ENCODE measurements at places on chromosomes 2 and 18. TPM values are rescaled to one million over a fixed set of nuclear protein-coding genes. Genes with fewer than 3 reads are reported as not detected.

DNA sequence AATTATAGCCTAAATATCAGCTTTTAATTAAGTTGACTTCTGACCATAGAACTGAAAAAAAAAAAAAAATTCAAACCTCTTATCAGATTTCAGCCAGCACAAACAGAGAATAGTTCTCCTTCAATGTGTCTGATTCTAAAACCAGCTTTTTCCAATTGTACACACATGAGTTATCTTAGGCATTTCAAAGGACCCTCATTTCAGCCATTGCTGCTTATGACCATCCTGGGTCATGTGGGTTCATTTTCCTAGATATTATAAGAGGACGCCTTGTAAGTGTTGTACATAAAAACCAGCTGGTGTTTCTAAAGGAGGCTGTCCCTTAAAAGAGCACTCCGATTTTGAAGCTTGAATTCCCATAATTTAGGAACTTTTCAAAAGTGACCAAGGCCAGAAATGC, 62.3 kb upstream of the DYNC1I2 start:
- no peak for DNase-seq

GRCh38 chr2:236284208-236284607, 20.0 kb upstream of the ASB18 start:
- DNase-seq = no peak

DNA sequence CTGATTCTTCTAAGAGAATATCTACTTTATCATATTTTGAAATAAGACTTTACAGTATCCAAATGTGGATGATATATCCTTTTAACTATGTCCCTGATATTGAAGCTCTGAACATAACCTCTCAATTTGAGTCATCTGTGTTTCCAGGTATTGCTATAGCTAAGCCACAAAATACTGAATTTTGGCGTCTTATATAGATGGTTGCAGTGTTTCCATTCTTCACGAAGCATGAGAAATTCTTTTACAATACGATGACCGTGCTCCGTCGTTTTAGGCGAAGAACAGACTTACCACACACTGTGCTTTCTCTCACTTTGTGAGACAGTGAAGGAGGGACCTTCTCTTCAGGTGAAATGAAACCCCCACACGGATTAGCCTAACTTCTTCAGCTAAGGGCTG, 45.3 kb downstream of the LRRFIP1 start:
- no peak for DNase-seq

DNA sequence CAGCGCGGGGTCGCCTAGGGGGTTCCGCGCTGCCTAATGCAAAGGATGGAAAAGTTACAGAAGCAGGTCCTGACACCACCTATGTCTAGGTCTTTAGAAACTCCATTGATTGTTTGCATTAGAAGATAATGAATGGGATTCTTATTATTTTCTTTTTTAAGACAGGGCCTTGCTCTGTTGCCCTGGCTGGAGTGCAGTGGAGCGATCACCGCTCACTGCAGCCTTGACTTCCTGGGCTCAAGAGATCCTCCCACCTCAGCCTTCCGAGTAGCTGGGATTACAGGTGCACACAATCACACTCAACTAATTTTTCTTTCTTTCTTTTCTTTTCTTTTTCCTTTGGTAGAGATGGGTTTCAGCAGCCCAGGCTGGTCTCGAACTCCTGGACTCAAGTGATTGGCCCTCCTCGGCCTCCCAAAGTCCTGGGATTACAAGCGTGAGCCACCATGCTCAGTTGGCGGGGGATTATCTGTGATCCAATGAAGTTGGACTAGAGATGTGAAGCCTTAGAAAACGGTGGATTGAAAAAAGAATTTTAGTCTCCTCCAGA, 761 bp upstream of the IDH1 start:
- DNase-seq = no peak

- DNase-seq = no peak
Measured at GRCh38 chr2:137233091-137233490, 467.7 kb downstream of the THSD7B start.

GRCh38 chr2:235049069-235049468, 97.3 kb downstream of the SH3BP4 start:
- DNase-seq = no peak

DNA sequence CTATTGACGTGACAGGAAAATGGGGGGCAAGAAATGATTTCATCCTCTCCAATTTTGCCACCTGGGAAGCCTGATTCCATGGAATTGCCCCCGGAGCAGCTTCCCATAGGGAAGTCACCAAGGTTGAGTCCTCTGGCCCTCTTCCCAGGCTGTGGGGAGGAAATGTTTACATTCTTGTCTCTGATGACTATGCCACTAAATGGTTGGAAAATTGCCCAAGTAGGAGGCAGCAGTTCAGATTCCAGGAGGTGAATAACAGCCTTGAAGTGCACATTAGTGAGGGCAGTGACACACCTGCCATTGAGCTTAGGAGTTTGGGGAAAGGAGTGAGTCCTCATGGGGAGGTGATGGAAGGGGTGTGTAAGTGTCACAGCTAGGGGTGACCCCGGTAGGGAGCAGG, 449.2 kb upstream of the DCC start:
- no peak for DNase-seq

- DNase-seq = no peak
Measured at GRCh38 chr18:57110290-57110689, 36.6 kb upstream of the BOD1L2 start.

GRCh38 chr2:67650291-67651133, 253.4 kb downstream of the ETAA1 start:
- DNase-seq = peak; percentile 75

GRCh38 chr2:6780765-6781274, 84.9 kb downstream of the CMPK2 start:
- DNase-seq = no peak

DNA sequence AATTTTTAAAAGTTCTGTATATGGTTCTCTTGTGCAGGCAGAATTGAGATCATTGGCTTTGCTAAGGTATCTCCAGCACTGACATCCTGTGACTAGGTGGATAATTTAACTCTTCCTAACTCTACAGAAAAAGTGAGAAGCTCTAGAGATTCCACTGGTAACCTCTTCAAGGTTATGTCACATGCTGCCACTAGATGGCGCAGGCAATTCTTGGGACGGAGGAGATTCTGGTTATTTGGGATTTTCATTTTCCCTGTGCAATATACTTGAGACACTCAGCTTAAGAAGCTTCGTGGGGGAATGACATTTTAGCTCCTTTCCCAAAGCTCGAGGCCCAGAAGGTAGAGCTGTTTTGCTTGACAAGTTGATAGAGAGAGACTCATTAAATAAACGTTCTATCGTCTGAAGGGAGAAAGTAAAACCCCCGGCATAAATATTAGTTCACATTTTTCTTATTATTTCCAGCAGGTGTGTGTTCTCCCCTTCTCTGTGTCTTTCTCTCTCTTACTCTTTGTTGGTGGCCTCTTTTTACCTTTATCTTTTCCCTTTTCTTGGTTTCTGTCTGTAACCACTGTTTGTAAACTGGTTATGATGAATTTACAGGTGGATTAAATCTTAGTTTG, 26.6 kb upstream of the LANCL1 start:
- peak; percentile 77 for DNase-seq

- no peak for DNase-seq
Measured at GRCh38 chr18:23861326-23861725, 153.2 kb upstream of the TTC39C start.

DNA sequence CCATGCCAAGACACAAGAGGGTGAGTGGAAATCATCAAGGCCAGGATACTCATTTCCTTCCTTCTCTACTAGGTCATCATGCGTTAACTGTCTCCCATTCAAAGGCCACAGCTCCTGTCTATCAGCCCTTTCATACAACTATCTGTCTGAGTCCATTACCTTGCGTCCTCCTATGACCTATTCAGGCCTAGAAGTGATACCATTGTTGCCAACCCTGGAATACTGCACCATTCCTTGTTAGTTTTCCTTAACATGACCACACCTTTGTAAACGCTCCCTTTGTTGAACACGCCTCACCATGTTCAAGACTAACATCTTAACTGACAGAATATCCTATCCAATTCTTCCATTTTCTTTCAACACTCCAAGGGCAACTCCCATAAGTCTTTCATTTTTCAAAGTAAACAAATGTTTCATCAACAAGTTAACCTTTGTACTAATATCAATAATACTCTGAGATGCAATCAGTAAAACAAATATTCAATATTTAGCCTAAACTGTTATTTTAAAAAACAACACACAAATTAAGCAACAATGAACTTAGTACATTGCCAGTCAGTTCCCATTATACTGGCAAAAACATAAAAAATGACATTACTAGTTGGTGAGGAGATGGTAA, 19.8 kb upstream of the LGALSL start:
- no peak for DNase-seq

Gene FAM237A
- not detected for total RNA-seq

Gene DAW1
- not detected for total RNA-seq

Gene PRSS56
- not detected for total RNA-seq

Gene TNFRSF11A
- total RNA-seq = 43.7 TPM

Gene OXER1
- 20.7 TPM for total RNA-seq

Gene FOXD4L1
- total RNA-seq = not detected

All from Peyer's patch (tissue), 4 donors.